NCI-H1417 treated with DMSO at 0.1 percent for 48 hours (cell line): ENCODE measurements at places on chromosomes 7 and 10.

DNA sequence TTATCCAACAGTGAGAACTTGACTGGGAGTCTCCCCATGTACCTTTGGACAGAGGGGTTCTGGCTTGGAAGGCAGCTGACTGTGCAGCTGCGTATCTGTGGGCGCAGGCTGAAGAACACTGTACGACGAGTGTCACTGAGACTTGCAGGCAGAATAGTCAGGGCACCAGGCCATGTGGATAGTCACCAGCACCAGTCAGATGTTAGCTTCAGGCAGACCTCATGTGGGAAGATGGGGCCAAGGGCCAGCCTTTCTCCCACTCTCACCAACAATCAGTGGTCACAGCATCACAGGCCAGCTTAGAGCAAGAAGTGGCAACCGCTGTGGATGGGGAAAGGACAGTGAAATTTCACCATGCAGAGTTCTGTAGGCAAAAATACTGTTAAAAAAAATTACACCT lies 43.4 kb upstream of the GJD4 start:
- DNase-seq, result no peak

DNA sequence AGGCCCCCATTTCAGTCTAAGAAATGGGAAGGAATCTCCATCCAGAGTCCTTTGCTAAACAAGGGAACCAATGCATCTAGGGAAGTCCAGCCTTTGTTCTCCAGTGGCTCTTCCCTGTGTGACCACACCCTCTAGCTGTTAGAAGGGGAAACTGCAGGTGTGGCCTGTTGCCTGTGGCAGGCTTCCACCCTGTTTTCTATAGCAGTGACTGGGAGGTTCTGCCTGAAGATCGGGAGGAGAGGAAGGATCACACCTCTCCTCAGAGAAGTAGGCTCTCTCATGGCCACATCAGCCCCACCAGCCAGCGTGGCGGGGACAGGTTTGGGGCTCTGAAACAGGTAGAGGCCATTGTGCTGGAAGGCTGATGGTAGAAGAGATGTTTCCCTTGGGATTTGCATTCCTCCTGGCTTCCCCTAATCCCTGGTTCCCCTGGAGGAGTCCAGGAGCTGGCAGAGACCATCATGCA lies 47.7 kb upstream of the TRIM8 start:
- no peak for DNase-seq

- DNase-seq, result no peak
Measured at GRCh38 chr10:70178139-70178725, 7.9 kb upstream of the SAR1A start.

- DNase-seq, result no peak
Measured at GRCh38 chr10:87594864-87595263, 64.8 kb upstream of the PAPSS2 start.

DNA sequence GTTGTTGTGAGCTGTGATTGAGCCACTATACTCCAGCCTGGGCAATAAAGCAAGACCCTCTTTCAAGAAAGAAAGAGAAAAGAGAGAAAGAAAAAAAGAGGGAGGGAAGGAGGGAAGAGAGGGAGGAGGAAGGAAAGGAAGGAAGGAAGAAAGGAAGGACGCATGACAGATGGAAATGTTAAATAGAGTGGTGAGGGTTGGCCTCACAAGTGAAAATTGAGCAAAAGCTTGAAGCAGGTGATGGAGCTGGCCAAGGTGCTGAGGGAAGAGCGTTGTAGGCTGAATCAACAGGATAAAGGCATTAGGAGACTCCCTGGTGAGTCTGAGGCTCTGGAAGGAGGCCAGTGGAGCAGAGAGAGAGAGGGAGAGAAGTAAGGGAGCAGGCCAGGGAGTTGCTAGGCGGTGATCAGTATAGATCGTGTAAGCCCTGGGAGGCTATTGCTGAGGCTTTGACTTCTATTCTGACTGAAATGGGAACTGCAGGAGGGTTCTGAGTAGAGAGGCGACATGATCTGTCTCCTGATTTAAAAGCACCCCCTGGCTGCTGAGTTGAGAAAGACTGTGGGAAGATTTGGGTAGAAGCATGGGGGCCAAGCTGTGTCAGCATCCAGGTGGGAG lies 26.5 kb upstream of the TMEM248 start:
- no peak for DNase-seq

DNA sequence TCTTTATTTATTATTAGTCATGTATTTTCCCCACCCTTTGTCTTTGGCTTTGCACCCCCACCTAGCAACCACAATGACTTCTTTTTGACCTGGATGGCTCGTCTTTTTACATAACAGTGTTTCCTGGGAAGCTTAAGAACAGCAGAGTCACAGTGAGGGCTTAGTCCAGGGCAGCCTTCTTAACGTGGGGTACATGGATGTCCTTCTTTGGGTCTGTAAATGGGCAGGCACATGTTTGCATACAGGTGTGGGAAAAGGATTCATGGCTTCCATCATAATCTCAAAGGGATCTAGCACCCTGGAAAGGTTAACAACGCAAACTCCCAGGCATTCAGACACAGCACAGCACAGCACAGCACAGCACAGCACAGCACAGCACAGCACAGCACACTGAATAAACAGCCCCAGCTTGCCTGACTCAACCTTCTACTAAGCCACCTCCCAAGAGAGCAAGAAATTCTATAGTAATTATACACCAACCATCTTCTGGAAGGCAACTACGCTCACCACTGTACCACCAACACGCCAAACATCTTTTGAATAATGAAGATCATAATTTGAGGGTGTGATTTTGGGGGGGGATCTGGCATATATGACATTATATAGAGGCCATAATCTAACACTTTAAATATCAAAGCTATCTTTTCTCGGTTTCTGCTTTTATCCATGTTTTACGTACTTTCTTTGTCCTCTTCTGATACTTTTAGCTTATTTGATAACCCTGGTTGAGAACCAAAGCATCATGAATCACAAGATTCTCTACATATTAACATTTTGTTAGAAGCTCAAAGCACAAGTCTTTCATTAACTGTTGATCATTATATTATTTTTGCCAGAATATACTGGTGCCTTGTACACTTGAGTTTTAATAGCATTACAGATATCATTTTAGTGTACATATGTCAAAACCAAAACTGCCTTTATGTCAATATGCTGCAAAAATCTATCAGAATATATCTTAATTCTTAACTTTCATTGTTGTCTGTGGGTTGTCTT lies 177.2 kb upstream of the KLF14 start:
- no peak for DNase-seq

GRCh38 chr7:130913639-130914553 lies 179.9 kb upstream of the KLF14 start:
- no peak for DNase-seq

- no peak for DNase-seq
Measured at GRCh38 chr7:82162289-82162688, 281.3 kb downstream of the CACNA2D1 start.

GRCh38 chr10:7484456-7485243 lies 73.8 kb upstream of the SFMBT2 start:
- no peak for DNase-seq

DNA sequence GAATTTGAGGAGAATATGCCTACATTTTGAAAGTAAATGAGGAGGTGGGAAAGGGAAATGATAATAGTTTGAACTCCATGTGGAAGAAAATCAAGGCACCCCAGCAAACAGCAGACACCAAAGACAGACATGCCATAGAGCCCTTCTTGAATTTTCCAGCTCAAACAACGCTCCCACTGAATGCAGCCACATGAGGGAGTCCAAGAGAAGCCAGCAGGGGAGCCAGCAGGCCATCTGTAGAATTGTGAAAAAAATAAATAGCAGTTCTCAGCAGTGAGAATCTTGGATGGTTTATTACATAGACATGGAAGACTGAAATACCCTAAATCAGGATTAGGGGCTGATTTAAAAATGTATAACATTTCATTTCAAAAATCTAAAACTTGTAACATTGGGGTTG lies 1567.3 kb upstream of the LRRTM3 start:
- DNase-seq, result no peak

DNA sequence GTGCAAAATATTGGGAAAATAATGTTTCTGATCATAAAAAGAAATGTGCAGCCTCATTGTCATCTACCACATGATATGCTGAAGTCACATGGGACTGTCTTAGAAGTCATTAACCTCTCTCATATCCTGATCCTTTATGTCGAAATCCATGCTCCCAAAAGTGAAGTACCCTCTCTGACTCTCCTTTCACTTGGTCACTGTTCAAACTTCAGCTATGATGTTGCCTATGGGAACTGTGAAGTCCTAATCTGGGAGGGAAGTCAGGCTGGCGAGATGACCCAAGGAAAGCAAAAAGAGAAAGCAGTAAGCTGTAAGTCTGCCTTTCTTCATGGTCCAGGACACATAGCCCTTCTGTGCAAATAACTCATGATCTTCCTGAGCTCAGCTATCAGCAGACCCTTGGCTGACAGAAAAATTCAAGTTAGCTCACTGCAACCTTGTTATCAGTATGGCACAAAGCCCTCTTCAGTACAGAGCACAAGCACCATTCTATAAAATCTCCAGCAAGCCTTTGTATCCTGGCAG lies 29.5 kb downstream of the WASL start:
- DNase-seq, result no peak

GRCh38 chr10:26022831-26023230 lies 88.8 kb downstream of the MYO3A start:
- DNase-seq, result no peak

- DNase-seq, result no peak
Measured at GRCh38 chr10:69856601-69857166, 55.0 kb downstream of the COL13A1 start.

DNA sequence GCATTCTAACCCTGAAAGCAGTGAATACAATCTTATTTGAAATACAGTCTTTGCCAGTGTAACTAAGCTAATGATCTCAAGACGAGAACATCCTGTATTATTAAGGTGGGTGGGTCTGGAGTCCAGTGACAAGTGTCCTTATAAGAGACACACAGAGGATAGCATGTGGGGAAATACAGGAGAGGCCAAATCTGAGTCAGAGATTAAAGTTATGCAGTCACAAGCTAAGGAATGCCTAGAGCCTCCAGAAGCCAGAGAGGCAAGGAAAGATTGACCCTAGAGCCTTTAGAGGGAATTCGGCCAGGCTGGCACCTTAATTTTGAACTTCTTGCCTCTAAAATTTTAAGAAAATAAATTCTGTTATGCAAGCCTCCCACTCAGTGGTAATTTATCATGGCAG lies 87.5 kb upstream of the HGF start:
- no peak for DNase-seq

GRCh38 chr7:115976651-115977050 lies 53.9 kb downstream of the TFEC start:
- no peak for DNase-seq

GRCh38 chr10:92572362-92573090 lies 1.4 kb downstream of the IDE start:
- no peak for DNase-seq

- no peak for DNase-seq
Measured at GRCh38 chr7:7881581-7881980, 87.0 kb upstream of the GLCCI1 start.

DNA sequence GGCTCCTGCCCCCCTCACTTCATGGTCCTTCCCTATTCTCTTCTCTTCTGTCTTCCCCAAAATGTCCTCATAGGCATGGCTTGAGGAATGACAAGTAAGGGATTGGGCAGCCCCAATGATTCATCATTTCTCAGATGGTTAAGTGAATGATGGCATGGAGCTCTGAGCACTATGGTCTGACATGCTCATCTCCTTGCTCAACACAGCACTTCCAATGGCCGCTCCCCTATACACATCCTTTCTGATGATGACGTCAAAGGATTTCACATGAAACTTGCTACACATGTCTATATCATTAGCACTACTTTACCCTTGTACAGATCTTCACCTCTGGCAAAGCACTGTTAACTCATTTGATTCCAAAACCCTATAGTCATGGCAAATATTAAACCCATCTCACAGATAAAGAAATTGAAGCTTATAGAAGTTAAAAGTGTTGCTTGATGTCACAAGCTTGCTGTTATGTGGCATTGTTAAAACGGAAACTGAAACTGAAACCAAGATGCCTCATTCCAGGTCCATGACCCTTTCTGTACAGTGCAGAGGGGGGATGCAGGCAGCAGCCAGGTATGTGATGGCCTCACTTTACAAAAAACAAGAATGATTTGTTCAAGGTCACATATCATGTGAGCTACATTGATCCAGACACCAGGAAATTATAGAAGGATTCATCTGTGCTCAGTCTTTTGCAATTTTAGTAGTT lies 90.0 kb upstream of the PLXNA4 start:
- no peak for DNase-seq

DNA sequence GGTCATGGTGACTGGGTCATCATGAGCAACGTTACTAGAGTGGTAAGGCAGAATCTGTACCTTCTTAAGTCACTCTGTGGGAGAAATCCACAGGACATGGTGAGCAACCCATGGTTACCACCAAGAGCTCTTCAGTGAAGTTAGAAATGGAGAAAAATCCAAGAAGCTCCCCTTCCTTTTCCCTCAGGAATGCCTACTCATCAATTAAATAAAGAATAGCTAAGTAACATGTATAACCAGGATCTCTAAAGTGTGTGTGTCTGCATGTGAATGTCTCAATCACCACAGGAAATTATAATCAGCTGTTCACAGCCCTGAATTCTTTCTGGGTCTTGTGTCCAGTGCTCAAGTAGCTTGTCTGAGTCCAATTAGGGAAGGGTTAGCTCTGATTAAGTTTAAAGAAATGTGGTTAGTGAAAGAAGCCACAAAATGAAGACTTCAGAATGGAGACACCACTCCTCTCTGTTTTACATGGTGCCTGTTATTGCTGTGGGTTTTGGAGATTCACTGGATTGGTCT lies 73.2 kb downstream of the SEM1 start:
- no peak for DNase-seq

DNA sequence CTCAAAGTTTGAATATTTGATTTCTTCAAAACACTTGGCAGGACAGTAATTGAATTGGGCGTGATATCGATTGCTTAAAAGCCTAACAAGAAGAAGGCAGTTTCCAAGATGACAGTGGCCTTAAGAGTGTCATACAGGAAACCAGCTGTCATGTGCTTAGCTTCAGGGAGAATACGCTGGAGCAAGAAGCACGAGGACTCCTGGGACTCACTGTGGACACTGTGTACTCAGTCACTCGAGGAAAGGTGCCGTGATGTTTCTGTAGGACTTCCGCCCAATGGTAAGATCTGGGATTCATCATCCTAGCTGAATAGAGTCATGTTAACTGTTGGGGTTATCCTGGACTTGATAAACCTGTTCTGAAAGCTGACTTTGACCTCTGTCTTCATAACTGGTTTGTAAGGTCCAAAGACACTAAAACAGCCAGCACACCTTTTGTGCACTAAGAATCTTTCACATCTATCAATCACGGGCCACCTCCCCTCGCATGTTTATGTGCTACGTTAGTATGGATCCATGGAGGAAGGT lies 113.5 kb downstream of the CELF2 start:
- DNase-seq, result no peak

GRCh38 chr10:121531076-121531829 lies 67.0 kb downstream of the FGFR2 start:
- no peak for DNase-seq
